Stimulated activated CD4-positive, alpha-beta T cell treated with anti-CD3 and anti-CD28 coated beads, Interleukin-15, amount 100 ng/mL, for 1 hour (primary cell): ENCODE measurements at places on chromosomes 5 and 9.

DNA sequence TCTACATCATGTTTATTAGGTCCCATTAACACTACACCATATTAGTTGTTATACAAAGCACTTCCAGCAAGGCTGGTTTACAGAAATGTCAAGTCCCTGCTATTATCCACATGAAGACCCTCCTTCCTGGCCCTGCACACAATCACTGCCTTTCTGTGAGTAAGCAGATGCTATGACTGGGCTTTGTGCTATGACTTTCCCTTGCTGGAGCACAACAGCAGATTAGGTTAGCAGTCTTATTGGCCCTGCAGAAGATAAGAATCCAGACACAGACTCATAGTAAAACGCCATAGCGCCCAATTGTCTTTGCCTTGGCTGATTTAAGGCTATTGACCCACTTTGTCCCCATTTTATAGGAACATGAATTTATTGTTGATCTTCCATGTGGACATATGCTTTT lies 228.9 kb upstream of the ACTBL2 start:
- no peak for DNase-seq

- no peak for DNase-seq
These were observed 8.6 kb downstream of the MLANA start for GRCh38 chr9:5899292-5899691.

- no peak for DNase-seq
These were observed 122.7 kb downstream of the ARL15 start for GRCh38 chr5:54187694-54188093.

GRCh38 chr5:151173711-151174611 lies 16.4 kb upstream of the ANXA6 start:
- DNase-seq, result no peak

GRCh38 chr9:79334001-79334400 lies 237.8 kb upstream of the TLE4 start:
- DNase-seq, result no peak

DNA sequence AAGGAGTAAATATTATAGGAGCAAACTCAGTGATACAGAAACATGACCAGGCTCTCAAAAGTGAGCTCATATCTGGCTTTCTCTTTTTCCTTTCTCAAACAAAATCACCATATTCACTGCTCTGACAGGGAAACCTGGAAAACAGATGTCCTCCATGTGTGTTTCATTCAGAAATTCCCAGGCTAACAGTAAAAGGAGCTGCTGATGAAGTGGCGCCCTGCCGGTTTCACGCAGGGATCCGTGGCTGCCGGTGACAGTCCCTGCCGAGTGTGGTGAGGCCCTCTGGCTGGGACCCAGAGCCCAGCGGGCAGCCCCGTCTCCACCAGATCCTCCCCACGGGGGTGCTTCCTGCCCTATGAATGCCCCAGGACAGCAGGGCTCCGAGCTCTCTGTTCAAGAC lies 208.1 kb downstream of the GNA14 start:
- no peak for DNase-seq

- no peak for DNase-seq
These were observed 1.2 kb upstream of the SLC4A9 start for GRCh38 chr5:140358738-140359310.
